ENCODE measurements at places on chromosomes 7 and 10.
A peak's percentile ranks its signal among the peaks of the same experiment; 100 is the strongest.

DNA sequence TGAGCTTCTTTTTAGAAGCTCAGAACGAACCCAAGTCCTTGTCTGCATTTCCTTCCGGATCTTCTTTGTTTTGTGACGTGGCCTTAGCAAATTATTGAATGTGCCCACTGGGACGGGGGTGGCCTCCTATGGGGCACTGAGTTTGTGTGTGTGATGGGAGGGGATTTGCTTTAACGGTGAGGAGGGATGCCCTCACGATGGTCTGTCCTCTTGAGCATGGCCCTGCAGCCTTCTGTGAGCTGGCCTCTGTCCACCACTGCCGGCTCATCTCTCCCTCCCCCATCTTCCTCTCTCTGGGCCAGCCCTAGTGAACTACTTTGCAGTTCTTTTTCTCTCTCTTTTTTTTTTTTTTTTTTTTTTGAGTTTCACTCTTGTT, 62.9 kb upstream of the MKRN1 start:
- no peak for DNase-seq

DNA sequence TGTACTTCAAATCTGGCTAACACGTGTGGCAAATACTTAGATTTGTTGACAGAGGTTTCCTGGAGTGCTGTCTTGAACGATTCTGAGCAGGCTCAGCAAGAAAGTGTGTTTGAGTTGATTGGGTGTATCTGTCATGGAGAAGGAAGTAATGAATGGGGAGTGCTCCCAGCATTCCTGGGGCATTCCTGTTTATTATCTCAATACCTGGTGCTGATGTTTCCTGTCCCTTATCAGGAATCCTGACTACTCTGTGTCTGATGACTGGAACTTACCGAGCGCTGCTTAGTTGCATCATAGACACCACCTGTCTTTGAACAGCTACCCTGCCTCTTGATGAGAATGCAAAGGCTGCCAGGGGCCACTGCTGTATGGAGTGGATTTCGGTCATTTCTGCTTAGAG, 41.0 kb upstream of the TMEM248 start:
- no peak for DNase-seq

DNA sequence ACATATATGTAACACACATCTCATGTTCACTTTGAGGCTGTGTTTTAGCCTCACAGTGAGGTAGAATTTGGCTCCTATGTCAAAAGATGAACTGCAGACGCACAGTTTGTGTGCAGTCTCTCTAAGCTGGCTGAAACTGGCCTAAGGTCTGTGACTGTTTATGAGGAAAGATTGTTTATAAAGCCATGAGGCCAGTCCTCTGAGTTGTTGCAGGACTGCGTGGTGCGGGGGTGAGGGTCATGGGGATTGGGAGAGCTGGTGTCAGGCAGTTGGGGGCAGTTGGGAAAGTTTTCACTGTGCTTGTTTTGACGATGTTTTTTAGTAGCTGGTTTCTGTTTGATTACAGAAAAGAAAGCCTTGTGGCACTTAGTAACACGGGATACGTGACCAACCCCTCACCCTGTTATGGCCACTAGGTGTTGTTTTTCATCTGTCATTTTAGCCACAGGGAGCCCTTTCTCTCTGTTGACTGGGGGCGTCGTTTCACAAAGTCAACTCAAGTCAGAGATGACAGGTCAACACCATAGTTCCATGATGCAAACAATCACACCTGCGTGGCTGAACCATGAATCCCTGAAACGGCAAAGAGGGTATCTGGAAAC, 310.9 kb downstream of the CCDC3 start:
- no peak for DNase-seq

GRCh38 chr7:107499731-107500130, 29.9 kb downstream of the GPR22 start:
- no peak for DNase-seq

DNA sequence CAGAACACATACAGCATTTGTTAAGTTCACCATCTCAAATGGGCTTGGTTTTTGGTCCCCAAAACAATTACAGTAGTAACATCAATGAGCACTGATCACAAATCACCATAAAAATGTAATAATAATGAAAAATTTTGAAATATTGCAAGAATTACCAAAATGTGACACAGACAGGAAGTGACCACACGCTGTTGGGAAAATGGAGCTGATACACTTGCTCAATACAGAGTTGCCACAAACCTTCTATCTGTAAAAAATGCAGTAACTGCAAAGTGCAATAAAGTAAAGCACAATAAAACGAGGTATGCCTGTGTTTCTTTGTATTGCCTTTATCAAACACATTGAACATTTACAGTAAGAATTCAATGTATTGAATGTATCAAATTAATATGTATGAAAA, 262.7 kb downstream of the CTNNA3 start:
- no peak for DNase-seq

- DNase-seq, result no peak
Observed at GRCh38 chr10:6128087-6128486, 39.3 kb downstream of the RBM17 start.

DNA sequence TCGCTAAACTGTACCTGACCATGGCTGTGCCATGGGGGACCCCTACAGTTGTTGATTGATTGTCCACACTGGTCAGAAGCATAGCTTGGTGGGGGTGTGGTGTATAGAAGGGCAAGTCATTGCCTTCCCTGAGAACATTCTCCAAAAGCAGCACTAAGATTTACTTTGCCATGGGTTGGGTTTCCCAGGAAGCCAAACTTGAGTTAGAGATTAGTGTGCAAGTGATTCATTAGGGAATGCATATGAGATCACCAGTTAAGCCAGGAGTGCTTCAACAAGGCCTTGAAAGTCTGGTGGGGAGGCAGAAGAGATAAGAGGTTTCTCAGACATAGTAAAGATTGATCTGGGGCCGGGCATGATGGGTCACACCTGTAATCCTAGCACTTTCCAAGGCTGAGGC, 21.4 kb upstream of the TPST1 start:
- DNase-seq, result no peak

GRCh38 chr10:99394256-99394655, 36.2 kb downstream of the GOT1 start:
- DNase-seq, result no peak

- DNase-seq, result no peak
Observed at GRCh38 chr7:91067242-91067641, 197.0 kb upstream of the FZD1 start.

GRCh38 chr7:32427769-32428291, 62.4 kb downstream of the LSM5 start:
- DNase-seq, result peak; percentile 52

DNA sequence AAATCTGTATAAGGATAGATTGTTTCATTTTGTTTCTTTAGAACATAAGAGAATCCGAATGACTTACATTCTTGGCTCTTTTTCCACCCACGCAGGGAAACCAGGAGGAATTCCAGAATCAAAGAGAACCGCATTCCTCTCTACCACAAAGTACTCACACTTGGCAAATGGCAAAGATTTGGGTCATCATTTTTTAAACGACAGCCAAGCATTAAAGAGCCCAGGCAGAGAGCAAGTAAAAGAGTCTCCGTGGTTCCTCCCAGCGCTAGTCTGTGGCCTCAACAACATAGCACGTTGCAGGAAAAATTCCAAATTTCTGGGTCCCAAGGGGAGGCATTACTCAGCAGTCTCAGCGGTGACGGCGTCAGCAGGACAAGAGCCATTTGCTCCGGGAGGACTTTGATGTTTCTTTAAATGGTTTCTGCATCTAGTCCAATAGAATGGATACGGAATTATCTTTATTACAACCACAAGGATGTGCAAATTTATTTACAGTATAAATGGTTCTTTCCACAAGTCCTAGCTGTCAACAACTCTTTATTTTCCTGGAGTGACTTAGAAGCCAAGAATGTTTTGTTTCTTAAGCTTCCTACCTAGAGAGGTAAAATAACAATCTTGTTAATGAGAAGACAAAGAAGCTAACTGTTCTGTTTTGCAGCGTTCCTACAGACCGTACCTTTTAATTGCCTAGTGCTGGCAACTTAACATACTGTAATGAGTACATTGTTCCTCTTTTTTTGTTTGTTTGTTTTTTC, 232.5 kb downstream of the SKIDA1 start:
- DNase-seq, result no peak

GRCh38 chr7:23514755-23515154, 17.0 kb downstream of the TRA2A start:
- DNase-seq, result no peak

GRCh38 chr10:30378201-30378995, 29.3 kb upstream of the MTPAP start:
- no peak for DNase-seq

- no peak for DNase-seq
Observed at GRCh38 chr7:136064081-136064480, 86.9 kb upstream of the MTPN start.

DNA sequence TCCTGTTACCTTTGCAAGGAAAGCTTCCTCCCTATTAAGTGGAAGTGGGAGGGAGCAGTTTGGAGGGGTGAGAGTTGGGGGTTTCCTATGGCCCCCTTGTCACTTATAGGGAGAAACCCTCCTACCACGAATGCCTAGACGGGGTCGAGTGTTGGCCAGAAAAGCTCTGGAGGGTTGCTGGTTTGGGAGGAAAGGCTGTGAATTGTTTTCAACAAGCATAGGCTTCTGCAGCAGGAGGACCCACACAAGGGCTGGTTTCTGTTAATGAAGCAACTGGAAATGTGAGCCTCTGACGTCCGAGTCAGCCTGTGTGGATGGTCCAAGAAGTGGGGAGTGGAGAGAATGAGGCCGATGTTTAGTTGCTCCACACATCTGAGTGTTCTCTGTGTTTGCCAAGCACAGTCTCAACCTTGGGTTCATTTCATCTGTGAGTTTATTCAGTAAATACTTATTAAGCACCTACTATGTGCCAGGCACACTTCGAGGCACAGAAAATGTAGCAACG, 37.3 kb upstream of the LEP start:
- DNase-seq, result no peak

- DNase-seq, result peak; percentile 81
Observed at GRCh38 chr10:27252267-27253000, 11.8 kb upstream of the ACBD5 start.

DNA sequence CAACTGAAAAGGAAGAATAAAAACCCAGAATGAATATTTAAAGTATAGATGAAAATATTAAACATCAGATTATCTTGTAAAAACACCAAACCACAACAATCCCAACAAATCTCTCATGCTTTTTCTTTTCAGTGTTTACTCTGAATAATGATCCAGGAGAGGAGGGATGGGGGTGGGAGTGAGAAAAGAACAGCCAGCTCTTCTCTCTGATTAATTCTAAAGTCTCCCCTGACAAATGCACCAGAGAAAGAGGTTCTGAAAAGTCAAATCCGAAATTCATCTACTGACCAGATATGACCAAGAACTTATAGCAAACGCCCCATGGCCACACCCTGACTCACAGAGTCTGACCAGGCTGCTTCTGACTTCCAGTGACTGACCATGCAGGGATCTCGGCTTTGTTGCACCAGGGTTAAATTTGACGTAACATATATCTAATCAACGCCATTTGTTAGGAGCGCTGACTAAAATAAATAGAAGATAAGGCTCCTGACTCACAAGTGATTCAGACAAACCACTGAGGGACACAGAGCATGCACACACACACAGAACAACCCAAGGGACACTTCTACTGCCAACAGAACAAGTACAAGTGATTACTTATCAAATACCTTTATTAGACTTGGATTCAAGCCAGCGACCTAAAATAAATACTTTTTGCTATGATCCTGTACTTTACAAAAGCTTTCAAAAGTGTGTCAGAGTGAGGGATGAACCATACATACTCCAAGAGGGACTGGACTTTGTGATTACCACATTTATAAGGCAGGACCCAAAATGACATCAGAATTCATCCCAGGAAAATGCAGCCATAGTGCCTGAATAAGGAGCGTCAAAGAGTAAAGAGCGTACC, 9.3 kb upstream of the SPOCK2 start:
- no peak for DNase-seq

DNA sequence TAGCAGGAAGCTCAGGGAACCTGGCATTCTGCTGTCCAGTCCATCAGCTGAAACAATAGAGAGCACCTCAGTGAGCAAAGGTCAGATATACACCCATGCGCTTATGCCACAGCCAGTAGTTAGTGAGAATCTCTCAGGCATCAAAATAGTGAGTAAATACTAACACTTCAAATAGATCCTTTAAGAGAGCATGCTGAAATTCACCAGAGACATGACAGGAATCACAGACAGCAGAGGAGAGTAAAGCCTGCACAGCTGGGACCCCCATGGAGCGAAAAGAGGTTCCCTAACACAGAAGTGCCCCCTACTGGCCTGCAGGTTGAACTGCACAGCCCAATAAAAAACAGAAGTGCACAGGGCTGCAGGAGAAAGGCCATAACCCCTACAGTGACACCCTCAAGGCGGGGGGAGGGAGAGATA, 57.6 kb upstream of the ANTXRL start:
- peak; percentile 19 for DNase-seq

GRCh38 chr10:114259824-114260223, 20.8 kb downstream of the VWA2 start:
- DNase-seq, result no peak

DNA sequence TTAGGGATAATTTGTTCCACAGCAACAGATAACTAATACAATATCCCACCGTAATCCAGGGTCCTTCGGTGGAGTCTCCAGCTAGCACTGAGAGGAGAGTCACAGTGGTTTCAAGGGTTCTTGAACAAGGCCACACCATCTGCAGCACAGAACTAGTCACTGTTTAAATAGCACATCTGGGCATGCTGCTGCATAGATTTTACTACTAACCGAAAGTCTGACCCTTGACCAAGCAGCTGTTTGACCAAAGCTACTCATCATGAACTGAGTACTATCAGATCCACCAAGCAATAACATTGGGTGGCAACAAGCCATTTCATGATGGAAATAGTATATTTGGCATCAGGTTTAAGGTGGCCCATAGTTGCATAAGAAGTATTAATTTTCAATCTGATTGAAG, 53.2 kb downstream of the ANKMY2 start:
- DNase-seq, result no peak

DNA sequence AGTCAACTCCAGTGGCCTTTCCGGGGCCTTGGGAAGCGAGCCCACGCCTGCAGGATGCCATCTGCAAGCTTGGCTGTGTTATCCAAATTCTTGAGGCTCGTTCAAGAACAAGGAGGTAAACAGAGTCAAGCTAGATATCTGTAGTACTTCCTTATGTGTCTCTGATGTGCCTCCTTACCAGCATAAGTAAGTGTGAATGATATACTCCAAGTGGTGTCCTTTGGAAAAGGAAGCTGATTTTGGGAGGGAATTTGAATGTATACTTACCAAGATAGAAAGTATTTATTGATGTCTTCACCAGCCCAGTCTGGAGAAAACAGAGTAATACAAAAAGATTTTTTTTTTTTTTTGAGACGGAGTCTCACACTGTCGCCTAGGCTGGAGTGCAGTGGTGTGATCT, 372.3 kb upstream of the GALNT17 start:
- DNase-seq, result no peak

GRCh38 chr10:34002896-34003295, 668.4 kb upstream of the NRP1 start:
- no peak for DNase-seq

GRCh38 chr7:9889554-9889953, 1084.1 kb upstream of the PHF14 start:
- DNase-seq, result no peak

- DNase-seq, result no peak
Observed at GRCh38 chr10:89975071-89975470, 273.7 kb downstream of the KIF20B start.

- no peak for DNase-seq
Observed at GRCh38 chr10:128144547-128144946, 18.3 kb upstream of the MKI67 start.

Data from stimulated activated CD4-positive, alpha-beta T cell treated with anti-CD3 and anti-CD28 coated beads, Interleukin-4, amount 100 ng/mL, for 24 hours (primary cell).